ENCODE measurements at places on chromosomes 7 and 10. TPM values are rescaled to one million over a fixed set of nuclear protein-coding genes. Genes with fewer than 3 reads are reported as not detected.

ARID5B gene
- total RNA-seq = 139 TPM

SMO gene
- total RNA-seq = 11.7 TPM

C10orf90 gene
- total RNA-seq = not detected

OR13A1 gene
- total RNA-seq = not detected

STAG3 gene
- 0.12 TPM for total RNA-seq
